ENCODE measurements at places on chromosomes 12 and 14. TPM values are rescaled to one million over a fixed set of nuclear protein-coding genes. Genes with fewer than 3 reads are reported as not detected.

MORN3 gene
- total RNA-seq, result 0.26 TPM

HOXC10 gene
- not detected for total RNA-seq

GRCh38 chr12:89203144-89203543 lies 149.2 kb downstream of the DUSP6 start:
- no peak for DNase-seq

GRCh38 chr14:72904840-72905561 lies 11.1 kb upstream of the DPF3 start:
- DNase-seq, result no peak

DNA sequence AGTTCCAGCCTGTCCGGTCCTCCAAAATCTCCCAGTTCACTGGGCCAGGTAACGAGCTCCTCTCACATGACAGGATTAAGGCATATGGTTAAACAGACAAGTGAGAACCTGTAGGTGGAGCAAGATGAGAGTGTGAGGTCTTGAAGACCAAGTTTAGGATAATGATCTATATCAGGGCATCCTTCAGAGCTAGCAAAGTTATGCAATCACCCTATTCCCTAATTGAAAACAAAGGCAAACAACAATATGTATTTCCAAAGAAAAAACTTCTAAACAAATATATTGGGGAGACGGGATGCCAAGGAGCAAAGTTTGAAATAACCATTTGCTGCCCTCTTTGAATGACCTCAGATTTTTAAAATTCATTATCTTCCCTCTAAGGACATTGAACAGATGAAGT lies 571.2 kb downstream of the BCL11B start:
- no peak for DNase-seq

- no peak for DNase-seq
Measured at GRCh38 chr12:8572507-8572906, 31.8 kb upstream of the CLEC4E start.

DNA sequence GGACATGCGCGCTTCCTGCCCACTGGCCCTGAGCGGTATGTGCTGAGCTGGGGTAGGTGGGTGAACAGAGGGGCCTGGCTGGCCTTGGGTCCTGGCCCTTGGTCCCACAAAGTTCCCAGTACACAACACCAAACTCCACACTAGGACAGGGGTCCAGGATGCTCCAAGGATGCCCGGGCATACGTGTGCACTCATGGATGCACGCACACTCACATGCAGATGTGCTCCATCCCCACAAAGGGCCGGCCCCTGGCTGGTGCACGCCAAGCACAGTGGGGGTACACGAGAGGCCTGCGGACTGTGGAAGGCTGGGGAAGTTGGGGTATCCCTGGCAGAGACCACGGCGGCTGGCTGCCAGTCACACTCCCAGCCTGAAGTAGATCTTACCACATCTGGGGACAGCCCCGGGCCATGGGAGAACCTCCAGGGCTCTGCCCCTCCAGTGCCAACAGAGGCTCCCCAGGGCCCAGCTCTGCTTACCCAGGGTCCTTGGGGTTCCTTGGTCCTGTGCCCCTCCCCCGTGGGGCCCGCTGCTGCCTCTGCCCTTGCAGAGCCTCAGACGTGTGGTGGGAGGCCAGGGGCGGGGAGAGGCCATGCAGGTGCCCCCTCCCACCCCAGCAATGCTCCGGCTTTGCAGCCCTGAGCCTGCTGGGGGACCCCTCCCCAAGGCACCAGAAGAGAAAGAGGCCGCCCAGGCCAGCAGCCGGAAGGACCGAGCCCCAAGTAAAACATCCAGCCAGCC lies 24.0 kb upstream of the NUDT14 start:
- no peak for DNase-seq

GRCh38 chr12:50740307-50740706 lies 23.6 kb upstream of the ATF1 start:
- no peak for DNase-seq
